ENCODE measurements at places on chromosomes 12 and 14.

- DNase-seq = no peak
Observed at GRCh38 chr14:42437809-42438208, 831.1 kb downstream of the LRFN5 start.

DNA sequence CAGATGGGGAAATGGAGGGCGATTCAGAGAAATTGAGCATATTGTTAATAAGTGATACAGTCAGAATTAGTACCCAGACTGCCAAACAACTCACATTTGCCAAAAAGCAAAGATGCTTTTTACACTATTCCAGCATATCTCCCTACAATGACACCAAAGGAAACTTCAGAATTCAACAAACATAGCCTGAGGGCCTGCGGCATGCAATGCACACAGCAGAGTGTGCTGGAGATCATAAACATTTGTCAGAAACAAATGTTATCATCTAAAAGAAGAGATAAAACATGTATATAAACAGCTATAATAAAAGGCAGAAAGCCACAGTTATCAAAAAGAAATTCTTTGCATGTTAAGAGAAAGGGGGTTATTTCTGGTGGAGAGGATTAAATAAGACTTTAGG, 20.1 kb upstream of the GARIN6 start:
- no peak for DNase-seq

GRCh38 chr14:83441801-83442200, 1908.1 kb upstream of the SEL1L start:
- no peak for DNase-seq

GRCh38 chr14:25150934-25151790, 101.2 kb upstream of the STXBP6 start:
- DNase-seq = no peak

DNA sequence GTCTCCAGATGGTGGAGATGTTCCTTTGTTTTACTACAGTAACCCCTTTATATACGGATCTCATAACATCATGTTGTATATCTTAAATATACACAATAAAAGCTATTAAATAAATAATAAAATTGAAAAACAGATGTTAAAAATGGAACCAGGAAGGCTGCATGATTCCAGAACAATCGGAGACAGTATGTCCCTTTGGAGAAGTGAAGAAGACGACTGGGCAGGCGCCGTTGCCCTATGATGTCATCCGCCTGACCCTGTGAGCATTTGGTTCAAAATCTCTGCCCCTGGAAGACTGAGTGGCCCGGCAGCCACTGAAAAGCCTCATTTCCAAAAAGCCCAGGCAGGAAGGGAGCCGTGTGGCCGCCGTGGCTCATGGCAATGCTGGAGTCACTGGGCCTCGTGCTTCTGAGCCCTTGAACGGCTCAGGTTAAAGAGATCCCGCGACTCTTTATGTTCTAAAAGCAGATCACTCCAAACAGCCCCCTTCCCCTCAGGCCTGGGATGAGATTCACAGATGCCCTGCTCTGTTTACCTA, 30.8 kb downstream of the RIMBP2 start:
- no peak for DNase-seq

GRCh38 chr14:54901380-54902142, 1.1 kb downstream of the GCH1 start:
- DNase-seq = no peak

All from type B pancreatic cell (in vitro differentiated cells).